ENCODE measurements at places on chromosomes 7 and 10.

- peak; percentile 25 for DNase-seq
Measured at GRCh38 chr10:61283481-61284221, 169.5 kb downstream of the TMEM26 start.

- DNase-seq = no peak
Measured at GRCh38 chr10:46075869-46076268, 29.8 kb upstream of the MSMB start.

DNA sequence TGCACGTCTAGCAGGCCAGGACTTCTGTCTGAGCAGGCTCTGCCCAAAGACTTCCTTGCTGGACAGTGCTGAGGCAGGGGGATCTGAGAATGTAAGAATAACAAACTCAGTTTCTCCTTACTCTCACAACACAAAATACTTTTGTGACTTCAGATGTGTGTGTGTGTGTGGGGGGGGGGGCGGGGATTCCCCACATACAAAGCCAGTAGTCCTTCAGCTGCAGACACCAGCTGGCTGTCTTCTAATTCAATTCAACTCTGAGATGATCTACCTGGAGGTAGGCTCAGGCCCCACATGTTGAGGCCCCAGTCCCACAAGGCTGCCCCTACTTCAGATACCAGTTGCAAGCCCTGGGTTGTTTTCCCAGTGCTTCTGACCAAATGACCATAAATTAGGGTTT lies 4.7 kb upstream of the CXCL12 start:
- no peak for DNase-seq

GRCh38 chr7:119711104-119711503 lies 561.9 kb upstream of the KCND2 start:
- DNase-seq = no peak

- no peak for DNase-seq
Measured at GRCh38 chr7:96855139-96855538, 145.5 kb upstream of the SEM1 start.

DNA sequence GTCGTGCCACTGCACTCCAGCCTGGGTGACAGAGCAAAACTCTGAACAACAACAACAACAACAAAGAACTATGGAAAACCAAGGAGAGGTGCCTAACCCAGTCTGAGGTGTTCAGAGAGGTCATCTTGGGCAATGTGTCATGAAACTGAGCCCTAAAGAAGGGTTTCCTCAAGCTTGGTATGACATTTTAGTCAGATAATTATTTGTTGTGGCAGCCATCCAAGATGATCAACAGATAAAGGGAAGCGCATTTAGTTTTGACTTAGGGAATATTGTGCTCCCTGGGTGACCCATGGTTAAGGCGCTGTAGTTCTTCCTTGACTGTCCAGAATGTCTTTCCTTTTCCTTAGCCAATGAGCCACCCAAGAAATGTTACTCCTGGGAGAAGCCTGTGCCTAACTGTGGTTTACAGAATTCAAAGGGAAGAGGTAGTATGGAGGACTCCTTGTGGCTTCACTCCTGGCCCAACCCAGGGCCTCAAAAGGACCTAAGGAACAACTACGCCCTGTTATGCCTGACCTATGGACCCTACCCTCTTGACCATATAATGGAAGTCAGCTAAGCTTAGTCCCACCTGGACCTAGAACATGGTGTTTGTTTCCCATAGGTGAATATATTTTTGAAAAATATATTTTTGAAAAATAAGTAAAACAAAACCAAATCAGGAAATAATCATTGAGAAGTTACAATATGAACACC lies 42.4 kb downstream of the TPST1 start:
- DNase-seq = no peak

- no peak for DNase-seq
Measured at GRCh38 chr7:141444961-141445360, 106.2 kb upstream of the AGK start.
